Caco-2 (cell line): ENCODE measurements at places on chromosomes 12 and 14. TPM values are rescaled to one million over a fixed set of nuclear protein-coding genes. Genes with fewer than 3 reads are reported as not detected.

ACOT2 gene
- 36.7 and 41.4 TPM in 2 replicates for total RNA-seq

DICER1 gene
- total RNA-seq, result 56.0 and 57.3 TPM in 2 replicates

PLEKHH1 gene
- 32.4 and 41.2 TPM in 2 replicates for total RNA-seq

AMHR2 gene
- total RNA-seq, result 0.28 and 0.48 TPM in 2 replicates

ACACB gene
- 24.8 and 26.2 TPM in 2 replicates for total RNA-seq

TIGAR gene
- total RNA-seq, result 36.7 and 42.7 TPM in 2 replicates

PSEN1 gene
- total RNA-seq, result 74.8 and 76.8 TPM in 2 replicates

RXYLT1 gene
- total RNA-seq, result 7.2 and 9.1 TPM in 2 replicates

NRL gene
- 2.1 and 2.3 TPM in 2 replicates for total RNA-seq

RFX4 gene
- total RNA-seq, result not detected in 2 replicates

IL31 gene
- not detected in 2 replicates for total RNA-seq

GUCY2C gene
- total RNA-seq, result 2.4 and 4.4 TPM in 2 replicates

PLCZ1 gene
- total RNA-seq, result not detected in 2 replicates

NKX2-1 gene
- 0.66 and 1.5 TPM in 2 replicates for total RNA-seq

KRT83 gene
- not detected in 2 replicates for total RNA-seq

PLEKHG3 gene
- total RNA-seq, result 85.9 and 90.8 TPM in 2 replicates

SLC10A1 gene
- 2.6 and 3.8 TPM in 2 replicates for total RNA-seq

CCDC175 gene
- not detected in 2 replicates for total RNA-seq

TPPP2 gene
- not detected in 2 replicates for total RNA-seq

PCED1B gene
- total RNA-seq, result 7.0 and 7.8 TPM in 2 replicates

MANSC1 gene
- total RNA-seq, result 27.5 and 28.9 TPM in 2 replicates

KLHL42 gene
- 36.5 and 38.1 TPM in 2 replicates for total RNA-seq

MUCL1 gene
- total RNA-seq, result not detected in 2 replicates

LPAR5 gene
- 0.19 and 0.20 TPM in 2 replicates for total RNA-seq

PDE3A gene
- total RNA-seq, result 0.36 and 0.44 TPM in 2 replicates
